Central memory CD4-positive, alpha-beta T cell (primary cell): ENCODE measurements at places on chromosomes 12 and 14.

DNA sequence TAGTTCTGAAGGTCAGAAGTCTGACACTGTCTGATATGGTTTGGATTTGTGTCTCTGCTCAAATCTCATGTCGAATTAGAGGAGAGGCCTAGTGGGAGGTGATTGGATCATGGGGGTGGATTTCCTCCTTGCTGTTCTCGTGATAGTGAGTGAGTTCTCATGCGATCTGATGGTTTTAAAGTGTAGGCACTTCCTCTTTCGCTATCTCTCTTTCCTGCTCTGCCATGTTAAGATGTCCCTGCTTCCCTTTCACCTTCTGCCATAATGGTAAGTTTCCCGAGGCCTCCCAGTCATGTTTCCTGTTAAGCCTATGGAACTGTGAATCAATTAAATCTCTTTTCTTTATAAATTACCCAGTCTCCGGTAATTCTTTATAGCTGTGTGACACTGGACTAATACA lies 84.1 kb upstream of the TMTC1 start:
- DNase-seq, result no peak

GRCh38 chr12:96876966-96877365 lies 30.1 kb upstream of the NEDD1 start:
- DNase-seq, result no peak

DNA sequence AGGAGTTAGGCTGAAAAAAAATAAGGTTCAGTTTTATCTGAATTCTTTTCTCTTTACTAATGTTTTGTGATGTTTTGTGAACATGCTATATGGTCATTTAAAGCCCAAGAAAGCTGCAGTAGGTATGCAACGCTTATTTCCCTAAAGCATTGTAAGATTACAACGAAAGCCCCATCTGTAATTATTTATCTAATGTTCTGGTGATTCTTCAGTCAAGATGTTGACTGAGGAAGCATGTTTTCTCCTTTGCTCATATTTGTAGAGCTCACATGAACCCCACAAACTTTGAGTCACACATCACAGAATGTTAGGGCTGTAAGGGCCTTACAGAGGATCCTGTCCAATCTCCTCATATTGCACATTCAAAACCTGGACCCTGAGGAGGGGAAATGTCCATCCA lies 3.2 kb upstream of the TUBA1C start:
- DNase-seq, result no peak

GRCh38 chr12:27382171-27382795 lies 49.6 kb downstream of the BMAL2 start:
- DNase-seq, result no peak

GRCh38 chr12:10562306-10562933 lies 51.0 kb downstream of the MAGOHB start:
- peak; percentile 14 for DNase-seq

DNA sequence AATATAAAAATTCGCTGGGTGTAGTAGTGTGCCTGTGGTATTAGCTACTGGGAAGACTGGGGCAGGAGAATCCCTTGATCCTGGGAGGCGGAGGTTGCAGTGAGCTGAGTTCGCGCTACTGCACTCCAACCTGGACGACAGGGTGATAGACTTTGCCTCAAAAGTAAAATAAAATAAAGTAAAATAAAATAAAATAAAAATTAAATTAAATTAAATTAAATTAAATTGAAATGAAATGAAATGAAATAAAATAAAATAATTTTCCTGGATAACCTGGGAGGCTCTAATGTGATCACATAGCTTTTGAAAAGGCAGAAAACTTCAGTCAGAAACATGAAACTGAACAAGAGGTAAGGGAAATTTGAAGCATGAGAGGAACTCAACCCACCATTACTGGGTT lies 818.4 kb upstream of the ATXN7L3B start:
- DNase-seq, result no peak

DNA sequence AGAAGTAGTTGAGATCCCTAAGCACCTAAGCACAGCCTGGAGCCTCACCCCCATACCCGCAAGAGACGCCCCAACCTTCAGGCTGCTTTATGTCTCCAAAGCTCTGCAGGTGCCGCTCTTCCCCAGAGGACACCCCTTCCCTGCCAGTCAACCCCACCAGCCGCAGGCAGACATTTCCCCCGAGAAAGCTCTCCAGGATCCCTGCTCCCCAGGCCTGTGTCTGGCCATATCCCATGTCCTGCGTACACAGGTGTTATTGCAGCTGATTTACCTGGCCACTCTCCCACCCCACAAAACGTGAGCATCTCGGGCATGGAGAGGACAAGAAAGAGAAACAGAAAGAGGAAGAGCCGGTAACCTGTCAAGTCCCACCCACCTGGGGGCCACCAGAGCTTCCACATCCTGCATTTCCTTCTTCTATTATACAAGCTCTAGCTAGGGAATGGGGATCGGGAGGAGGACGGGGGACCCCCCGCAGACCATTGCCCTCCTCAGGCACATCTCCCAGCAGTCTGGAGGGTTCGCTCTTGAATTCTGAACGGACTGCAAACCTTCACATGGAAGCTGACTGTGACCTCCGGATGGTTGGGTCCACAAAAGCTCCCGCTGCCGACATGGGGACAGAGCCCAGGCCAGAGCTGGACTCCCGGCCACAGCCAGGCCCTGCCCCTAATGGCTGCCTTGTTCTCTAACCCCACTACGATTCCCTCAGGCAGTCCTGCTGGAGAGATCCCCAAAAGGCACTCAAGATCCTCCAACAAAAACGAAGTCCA lies 17.6 kb downstream of the CCDC88C start:
- DNase-seq, result peak; percentile 62

GRCh38 chr14:52954346-52955214 lies 3.7 kb upstream of the FERMT2 start:
- no peak for DNase-seq
